Adipocyte (in vitro differentiated cells): ENCODE measurements at places on chromosomes 5 and 9.

DNA sequence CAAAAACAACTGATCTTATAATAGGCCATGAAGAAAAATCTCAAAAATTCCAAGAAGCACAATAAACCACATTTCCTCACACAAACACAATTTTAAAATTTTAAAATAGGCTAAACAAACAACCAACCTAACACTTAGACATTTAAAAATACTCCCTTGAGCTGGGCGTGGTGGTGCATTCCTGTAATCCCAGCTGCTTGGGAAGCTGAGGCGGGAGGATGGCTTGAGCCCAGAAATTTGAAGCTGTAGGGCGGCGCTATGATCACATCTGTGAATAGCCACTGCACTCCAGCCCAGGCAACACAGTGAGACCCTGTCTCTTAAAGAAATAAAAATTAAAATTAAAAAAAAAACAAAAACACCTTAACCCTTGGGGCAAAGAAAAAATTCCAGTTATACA, 36.9 kb upstream of the TESK1 start:
- DNase-seq = no peak

DNA sequence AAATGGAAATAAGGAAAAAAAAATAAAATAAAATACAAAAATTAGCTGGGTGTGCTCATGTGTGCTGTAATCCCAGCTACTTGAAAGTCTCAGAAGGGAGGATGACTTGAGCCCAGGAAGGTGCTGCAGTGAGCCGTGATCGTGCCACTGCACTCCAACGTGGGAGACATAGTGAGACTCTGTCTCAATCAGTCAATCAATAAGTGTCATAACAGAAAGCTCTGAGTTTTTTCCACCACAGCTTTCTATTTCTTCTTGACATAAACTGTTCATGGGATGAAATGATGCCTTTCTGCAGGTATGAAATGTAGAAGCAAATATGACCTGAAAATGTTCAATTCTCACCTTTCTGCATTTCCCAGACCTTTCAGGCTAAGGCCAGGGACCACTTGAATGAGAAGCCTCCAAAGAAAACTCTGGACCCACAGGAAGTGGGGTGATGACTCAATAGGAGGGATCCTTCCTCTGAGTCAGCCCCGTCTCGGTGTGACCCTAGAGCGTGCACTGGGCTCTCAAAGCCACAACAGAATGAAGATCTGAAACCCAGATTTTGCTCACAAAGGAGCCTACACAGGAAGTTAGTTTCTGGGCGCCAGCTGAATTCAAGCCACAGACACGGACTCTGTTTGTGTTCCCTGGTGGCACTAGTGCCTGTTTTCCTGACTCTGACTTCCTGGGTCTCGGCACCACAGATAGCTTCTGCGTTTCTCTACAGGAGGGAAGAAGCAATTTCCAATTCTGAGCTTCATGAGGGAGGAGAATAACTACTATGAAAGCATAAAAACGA, 62.0 kb downstream of the ANKH start:
- DNase-seq = peak; percentile 81

GRCh38 chr9:84393266-84393950, 52.9 kb upstream of the SLC28A3 start:
- DNase-seq = no peak

GRCh38 chr9:129998491-129999140, 44.4 kb downstream of the FNBP1 start:
- peak; percentile 36 for DNase-seq

- peak; percentile 74 for DNase-seq
These were observed 24.3 kb upstream of the ENHO start for GRCh38 chr9:34546834-34547827.

DNA sequence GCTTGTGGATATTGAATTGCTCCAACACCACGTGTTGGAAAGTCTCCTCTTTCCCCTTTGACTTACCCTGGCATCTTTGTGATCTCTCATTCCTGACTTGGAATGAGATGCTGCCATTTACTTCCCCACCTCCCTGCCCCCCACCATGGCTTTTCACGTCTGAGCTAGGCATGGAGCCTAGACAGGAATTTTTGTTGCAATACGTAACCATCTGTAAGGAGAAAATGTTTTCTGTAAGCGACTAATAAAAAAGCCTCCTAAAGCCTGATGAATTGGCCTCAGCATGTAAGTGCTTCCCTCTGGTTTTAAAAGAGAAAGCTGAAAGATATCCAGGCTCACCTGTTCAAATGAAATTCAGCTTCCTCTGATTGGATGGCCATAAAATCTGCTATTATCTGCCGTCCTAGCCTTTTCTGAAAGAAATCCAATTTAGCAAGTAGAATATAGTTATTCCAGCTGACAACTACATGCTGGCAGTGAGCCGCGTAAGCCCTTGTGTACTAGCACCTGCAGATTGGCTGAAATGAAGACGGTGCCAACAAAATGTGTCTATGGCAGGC, 200.1 kb downstream of the NSG2 start:
- no peak for DNase-seq

GRCh38 chr5:64690417-64691151, at the start of gene SHISAL2B:
Gene SHISAL2B (plus strand): TSS chr5:64690503. CDS start chr5:64690624, 121 bp downstream.
- DNase-seq = peak; percentile 24

- no peak for DNase-seq
These were observed 6.9 kb upstream of the DMRT3 start for GRCh38 chr9:969310-970150.

DNA sequence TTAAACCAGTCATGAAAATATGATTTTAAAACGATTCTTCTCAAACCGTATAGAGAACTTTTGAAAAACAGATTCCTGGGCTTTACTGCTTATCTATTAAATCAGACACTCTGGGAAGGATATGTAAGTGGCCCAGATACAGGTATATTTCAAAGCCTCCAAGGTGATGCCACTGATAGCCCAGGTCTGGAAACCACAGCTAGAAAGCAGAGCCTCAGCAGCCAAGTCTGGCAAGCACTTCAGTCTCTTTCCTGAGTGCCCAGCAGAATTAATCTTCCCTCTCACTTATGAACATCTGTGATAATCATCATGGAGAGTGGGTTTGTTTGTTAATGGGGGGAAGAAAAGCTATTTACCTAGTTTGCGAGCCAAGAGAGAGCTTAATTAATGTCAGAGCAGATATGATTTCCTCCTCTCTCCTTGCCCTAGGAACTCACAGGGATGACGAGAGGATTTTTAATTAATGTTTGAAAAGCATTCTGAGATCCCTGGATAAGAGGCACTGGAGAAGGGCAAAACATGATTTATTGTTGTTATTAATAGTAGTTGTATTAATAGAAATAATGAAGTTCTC, 368.4 kb downstream of the TLE1 start:
- no peak for DNase-seq

DNA sequence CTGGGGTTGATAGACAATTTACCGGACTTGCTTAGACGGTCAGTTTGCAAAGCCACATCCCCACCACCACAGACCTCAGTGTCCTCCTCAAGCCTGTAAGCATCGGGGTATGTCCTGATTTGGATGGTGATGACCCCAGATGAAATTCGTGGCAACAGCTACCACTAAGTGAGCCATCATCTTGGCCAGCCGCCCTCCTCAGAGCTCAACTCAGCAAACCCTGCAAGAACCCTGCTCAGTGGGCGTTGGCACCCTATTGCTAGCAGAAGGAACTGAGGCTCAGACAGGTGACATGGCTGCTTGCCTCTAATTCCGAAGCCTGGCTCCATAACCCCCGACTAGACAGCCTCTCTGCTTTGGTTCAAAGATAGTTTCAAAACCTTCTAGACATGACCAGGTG, 41.4 kb upstream of the BARHL1 start:
- no peak for DNase-seq

DNA sequence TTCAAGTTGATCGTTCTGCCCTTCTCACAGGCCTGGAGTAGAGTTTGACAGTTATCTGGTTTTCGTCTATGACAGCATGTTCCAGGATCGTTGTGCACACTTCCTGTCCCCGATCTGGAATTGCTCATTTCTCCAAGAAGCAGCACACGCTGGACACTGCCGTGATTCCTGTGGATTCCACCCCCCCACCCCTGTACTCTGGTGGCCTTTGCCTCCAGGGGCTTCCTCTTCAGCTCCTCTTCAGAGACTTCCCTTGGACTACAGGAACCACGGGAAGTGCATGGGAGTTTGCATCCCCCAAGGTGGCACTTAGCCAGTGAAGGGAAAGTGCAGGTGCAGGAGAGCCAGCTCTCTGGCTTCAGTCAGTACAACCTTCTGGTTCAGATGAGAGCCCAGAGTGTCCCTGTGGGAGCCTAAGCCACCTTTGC, 160.7 kb downstream of the CACNA1B start:
- DNase-seq = no peak

- DNase-seq = peak; percentile 72
These were observed 1.7 kb upstream of the AIF1L start for GRCh38 chr9:131094622-131095021.

GRCh38 chr5:168047043-168047668, 244.3 kb upstream of the WWC1 start:
- peak; percentile 13 for DNase-seq

GRCh38 chr5:100520348-100520747, 14.8 kb upstream of the FAM174A start:
- no peak for DNase-seq

GRCh38 chr5:56028708-56029107, 33.9 kb upstream of the IL6ST start:
- no peak for DNase-seq

GRCh38 chr5:125198270-125198974, 452.0 kb upstream of the ZNF608 start:
- DNase-seq = peak; percentile 96

GRCh38 chr5:78002690-78003089, 226.6 kb upstream of the TBCA start:
- DNase-seq = no peak

DNA sequence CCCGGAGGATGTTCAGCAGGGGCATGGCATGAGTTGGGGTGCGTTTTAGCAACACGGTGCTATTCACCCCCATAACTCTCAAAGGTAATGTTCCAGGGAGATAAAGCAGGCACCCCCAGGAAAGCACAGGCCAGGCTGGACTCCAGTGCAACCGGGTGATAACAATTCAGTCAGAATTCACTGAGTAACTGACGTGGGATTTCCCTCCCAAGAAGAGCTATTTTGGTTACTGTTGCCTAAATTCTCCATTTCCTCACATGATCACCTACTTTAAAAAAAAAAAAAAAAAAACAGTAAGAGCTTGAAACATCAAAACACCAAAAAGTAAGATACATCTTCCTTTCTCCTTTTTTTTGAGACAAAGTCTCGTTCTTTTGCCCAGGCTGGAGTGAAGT, 137.6 kb upstream of the WWC1 start:
- no peak for DNase-seq

DNA sequence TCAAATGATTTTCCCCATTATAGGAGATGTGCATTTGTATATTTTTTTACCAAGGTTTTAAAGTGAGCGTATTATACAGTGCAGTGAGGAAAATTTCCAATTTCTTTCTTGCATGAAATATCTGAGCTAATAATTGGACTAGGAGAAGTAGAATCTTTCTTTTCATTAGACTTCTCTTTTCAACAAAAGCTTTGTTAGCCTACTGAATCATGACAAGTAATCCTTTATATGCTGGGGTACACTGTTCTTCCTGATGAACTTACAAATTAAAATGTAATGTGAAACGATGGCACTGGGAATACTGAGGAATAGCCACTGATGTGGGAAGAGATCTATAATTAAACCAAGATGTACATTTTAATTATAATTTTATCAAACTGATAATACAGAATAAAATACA, 829.6 kb downstream of the PTPRD start:
- no peak for DNase-seq

DNA sequence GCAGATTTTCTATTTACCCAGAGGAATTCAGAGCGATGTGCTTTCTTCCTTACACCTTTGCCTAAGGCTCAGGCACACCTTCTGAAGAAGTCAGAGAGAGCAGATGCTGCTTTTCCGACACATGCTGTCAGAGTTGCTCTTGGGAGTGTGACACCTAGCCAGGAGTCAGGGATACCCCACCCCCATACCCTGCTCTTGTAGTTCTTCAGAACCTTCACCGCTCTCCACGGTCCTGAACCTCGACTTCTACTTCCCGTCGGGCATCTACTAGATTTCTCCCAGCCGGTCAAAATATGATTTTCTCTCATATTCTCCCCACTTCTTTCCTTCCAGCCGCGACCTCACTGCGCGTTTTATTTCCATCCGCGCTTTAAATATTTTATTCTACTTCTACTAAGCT, 1.7 kb downstream of the GRIN3A start:
- no peak for DNase-seq

DNA sequence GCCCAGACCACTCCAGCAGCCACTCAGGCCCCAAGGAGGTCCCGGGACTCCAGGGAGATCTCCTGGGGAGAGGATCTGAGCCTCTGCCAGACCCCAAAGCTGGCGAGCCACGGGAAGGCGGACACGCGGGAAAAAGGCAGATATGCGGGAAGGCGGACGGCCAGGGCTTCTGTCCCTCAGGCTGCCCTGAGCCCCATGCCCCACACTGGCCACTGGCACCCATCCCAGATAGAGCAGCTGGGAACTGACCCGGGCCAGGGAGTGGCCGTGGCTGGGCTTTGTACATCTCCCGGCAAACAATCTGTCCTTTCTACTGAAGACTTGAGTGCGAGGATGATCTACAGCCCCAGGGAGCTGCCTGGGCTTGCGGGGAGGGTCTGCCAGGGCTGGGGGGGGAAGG, 21.1 kb upstream of the NOTCH1 start:
- peak; percentile 42 for DNase-seq

GRCh38 chr9:83012168-83012921, 50.6 kb downstream of the RASEF start:
- DNase-seq = no peak

GRCh38 chr5:54838843-54839242, 146.6 kb downstream of the ESM1 start:
- no peak for DNase-seq

GRCh38 chr9:125835655-125836054, 88.5 kb downstream of the PBX3 start:
- no peak for DNase-seq

DNA sequence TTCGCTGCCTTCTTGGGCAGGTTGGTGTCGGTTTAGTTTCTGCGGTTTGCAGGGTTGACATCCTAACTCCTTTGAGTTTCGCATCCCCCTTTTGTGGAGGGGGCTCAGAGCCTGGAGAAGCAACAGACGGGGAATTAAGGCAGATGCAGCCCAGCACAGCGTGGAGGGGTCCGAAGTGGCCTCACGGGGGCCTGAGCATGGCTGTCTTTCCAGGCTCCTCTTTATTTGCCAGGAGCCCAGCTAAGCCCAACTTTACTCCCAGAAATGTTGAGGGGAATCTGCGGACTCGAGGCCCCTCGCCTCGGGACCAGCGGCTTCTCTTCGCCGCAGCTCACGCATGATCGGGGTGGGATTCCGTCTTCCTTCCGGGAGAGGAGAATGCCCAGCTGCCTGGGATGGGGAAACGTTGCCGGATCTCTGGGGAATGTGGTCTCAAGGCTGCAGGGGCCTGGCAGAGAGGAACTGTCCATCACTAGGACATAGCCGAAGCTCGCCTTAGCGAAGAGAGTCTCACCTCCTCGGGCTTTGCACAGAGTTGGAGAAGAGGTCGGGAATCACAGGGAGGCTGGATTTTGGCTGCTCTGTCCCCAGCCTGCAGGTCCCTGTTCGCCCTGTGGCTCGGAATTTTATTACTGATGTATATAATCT, 1.3 kb downstream of the RAI14 start:
- peak; percentile 75 for DNase-seq
